SJSA1 (cell line): ENCODE measurements at places on chromosomes 5 and 9.

- DNase-seq, result peak; percentile 91
Observed at GRCh38 chr5:84249918-84250630, 134.6 kb downstream of the EDIL3 start.

GRCh38 chr9:112056996-112057395 is 118.1 kb downstream of the SUSD1 start:
- no peak for DNase-seq

- no peak for DNase-seq
Observed at GRCh38 chr5:64634997-64635686, 55.2 kb upstream of the SHISAL2B start.

DNA sequence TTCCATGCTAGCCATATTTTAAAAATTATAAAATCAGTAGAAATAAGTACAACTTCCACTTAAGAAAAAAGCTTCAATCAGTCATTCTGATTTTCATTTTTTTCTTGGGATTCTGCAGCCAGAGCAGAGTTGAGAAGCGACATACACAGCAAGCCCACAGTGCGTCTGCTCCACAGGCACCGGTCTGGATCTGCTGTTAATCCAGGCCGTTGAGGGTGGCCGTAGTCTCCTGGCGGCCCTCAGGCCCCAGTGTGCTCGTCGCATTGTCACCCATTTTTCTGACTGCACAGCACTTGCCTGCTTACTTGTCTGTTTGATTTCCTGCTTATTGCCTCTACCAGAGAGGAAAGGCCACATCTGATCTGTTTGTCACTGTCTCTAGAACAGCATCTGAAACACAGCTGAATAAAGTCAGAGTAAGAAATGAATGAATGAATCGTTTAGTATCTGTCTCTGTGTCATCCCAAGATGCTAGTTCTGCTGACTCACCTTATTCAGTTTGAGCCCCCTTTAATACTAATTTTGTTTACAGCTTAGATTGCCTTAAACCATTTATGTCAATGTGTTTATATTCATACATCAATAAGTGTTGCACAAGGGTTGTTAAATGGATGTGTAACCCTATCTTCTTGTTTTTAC is 11.6 kb upstream of the ASPN start:
- no peak for DNase-seq

GRCh38 chr5:168847511-168848073 is 268.4 kb upstream of the PANK3 start:
- no peak for DNase-seq

GRCh38 chr5:16539169-16539666 is 73.6 kb upstream of the ZNF622 start:
- peak; percentile 72 for DNase-seq

DNA sequence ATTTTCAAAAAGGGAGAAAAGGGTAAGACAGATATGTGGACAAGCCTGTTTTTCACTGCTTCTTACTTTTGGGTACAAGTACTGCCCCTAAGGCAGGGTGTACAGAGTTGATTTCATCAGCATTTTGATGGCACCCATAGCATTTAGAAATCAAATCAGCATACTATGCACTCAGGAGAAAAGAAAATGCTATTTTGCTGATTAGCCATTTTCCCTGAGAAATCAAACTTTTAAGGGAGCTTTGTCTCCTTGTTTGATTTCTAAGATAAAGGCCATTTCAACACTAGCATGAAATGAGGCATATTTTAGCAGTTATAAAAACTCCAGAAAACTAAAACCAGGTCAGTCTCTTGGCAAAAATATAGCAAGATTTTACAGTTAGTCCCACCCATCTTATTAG is 2269.4 kb upstream of the WWC1 start:
- DNase-seq, result no peak

- DNase-seq, result peak; percentile 74
Observed at GRCh38 chr5:55226934-55227663, at the start of gene MCIDAS. MCIDAS (minus strand) TSS chr5:55227315; CDS start chr5:55227138, 177 bp downstream.

DNA sequence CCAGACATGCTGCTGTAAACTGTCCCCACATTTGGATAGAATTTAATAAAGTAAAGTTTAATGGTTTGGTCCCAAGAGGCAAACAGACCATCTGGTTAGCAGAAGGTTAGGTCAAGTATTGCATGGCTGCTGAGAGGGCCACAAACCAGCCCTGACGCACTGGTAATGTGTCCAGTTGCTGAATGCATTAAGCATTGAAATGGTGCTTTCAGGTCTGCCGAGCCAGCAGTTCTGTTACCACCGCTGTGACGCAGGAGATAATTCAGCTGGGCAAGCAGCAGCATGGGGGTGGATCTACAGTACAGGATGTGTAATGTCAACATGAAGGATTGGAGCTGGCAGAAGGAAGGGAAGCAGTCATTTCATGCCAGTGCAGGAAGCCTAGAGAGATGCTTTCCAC is 16.0 kb downstream of the ZNF462 start:
- DNase-seq, result peak; percentile 57
